ENCODE measurements at places on chromosomes 3 and 15.

GRCh38 chr15:36897834-36898233 is 202.5 kb downstream of the MEIS2 start:
- DNase-seq = no peak

DNA sequence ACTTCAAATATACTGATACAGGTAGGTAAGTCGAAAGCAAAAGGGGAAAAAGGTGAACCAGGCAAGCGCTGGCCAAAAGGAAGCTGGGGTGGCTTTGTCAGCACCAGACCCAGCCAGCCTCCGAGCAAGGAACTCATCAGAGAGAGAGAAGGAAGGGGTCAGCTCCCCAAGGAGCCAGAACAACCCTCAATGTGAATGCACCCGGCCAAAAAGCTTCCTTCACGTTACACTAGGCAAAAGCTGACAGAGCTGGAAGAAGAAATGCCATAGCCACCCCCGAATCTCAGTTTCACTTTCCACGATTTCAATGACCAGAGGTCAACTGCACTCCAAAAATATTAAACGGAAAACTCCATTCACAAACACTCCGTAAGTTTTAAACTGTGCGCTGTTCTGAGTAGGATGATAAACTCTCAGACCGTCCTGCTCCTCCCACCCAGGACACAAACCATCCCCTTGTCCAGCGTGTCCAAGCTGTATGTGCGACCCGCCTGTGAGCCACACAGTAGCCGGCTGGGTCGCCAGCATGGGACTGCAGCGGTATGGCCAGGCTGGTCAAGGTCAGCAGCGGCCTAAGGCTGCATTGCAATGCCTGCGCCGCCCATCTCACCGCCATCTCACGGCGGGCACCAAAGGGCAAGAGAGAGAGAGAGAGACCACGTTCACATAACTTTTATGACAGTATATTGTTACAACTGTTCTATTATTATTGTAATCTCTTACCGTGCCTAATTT is 29.7 kb downstream of the CYFIP1 start:
- DNase-seq = no peak

- no peak for DNase-seq
Observed at GRCh38 chr3:36867810-36868209, 77.0 kb downstream of the TRANK1 start.

DNA sequence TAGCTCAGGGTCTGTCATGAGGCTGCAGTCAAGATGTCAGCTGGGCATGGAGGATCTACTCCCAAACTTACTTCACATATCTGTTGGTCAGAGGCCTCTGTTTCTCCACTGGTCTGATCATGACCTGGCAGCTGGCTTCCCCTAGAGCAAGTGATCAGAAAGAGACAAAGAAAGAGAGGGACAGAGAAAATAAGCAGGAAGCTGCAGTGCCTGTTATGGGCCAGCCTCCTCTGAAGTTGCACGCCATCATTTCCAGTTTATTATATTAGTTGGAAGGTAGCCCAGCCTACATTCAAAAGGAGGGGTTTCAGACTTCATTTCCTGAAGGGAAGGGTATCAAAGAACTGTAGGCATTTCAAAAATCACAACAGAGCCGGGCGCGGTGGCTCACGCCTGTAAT is 5.0 kb upstream of the RPP25 start:
- DNase-seq = no peak

DNA sequence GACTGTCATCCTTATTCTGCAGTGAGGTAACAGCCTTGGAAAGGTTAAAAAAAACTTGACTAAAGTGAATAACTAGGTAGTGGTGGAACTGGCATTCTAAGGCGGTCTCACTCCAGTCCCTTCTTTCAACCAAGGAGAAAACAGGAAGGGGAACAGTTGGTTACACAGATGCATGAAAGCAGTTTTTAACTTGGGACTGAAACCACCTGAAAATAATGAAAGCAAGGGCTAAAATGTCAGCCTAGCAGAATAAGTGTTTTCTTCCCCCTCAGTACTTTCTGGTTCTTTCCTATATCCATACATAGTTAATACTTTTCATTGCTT is 748 bp upstream of the AVEN start:
- no peak for DNase-seq

GRCh38 chr3:197202694-197203093 is 95.7 kb downstream of the DLG1 start:
- no peak for DNase-seq

Data from NCI-H1436 treated with DMSO at 0.1 percent for 48 hours (cell line).